ENCODE measurements at places on chromosomes 12 and 14. TPM values are rescaled to one million over a fixed set of nuclear protein-coding genes. Genes with fewer than 3 reads are reported as not detected.

DNA sequence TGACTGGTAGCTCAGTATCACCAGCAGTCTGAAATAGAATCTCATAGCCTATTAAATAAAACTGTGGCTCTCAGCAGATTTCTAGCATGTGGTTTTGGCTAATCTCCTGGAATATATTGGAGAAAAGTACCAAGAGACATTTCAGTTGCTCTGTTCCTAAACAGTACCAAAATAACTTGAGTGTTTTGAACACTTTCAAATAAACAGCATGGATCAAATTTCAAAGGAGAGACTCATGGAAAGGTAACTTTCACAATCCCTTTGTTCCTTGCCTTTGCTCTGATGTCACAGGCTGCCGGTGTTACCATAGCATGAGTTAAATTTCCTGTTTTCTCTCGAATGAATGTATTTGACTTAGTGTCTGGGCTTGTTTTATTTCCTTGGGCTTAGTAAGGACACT is 3.4 kb downstream of the ARG2 start:
- no peak for DNase-seq

DNA sequence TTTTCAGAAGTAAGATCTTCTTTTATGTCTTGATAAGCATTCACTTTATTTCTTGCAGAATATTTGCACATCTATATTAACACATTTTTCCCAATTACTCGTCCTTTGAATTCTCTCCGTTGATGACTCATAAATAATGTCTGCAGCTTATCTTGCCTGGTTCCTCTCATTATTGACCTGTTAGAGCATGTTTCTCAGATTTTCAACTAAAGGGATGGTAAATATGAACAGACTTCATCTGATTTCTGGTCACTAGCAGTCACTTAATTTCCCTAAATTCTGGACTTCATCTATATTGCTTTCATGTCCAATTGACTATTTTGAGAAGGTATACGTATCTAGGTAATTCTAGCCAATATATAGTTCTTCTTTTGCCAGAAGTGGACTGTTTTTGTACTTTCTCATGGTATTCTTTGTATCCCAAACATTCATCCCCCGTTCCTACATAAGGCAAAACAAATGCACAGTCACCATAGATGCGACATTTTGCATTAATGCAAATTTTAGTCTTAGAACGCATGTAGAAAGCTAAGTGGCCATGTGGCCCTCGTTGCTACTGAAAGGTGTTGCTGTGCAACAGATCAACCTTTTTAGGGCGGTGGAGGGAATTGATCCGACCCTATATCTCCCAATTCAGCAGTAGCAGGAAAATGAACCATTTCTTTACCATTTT is 6.2 kb downstream of the PIK3C2G start:
- no peak for DNase-seq

- DNase-seq = no peak
These were observed 56.3 kb downstream of the RPH3A start for GRCh38 chr12:112847708-112848337.

DNA sequence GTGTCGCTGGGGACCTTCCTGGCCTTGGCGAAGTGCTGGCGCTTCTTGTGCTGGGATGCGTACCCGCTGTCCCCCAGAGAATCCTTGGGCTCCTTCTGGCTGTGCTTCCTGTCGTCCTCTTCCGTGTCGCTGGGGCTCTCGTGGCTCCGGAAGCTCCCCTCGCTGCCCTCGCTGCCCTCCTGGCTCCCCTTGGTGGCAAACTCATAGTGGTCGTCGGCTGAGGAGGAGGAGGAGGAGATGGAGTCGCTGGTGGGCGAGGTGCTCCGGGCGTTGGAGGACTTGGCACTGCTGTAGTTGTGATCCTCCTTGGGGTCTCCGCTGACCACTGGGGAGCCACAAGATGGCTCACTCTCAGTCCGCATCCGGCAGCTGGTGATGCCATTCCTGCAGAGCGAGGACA is 254.4 kb downstream of the FOXN3 start:
- no peak for DNase-seq

DNA sequence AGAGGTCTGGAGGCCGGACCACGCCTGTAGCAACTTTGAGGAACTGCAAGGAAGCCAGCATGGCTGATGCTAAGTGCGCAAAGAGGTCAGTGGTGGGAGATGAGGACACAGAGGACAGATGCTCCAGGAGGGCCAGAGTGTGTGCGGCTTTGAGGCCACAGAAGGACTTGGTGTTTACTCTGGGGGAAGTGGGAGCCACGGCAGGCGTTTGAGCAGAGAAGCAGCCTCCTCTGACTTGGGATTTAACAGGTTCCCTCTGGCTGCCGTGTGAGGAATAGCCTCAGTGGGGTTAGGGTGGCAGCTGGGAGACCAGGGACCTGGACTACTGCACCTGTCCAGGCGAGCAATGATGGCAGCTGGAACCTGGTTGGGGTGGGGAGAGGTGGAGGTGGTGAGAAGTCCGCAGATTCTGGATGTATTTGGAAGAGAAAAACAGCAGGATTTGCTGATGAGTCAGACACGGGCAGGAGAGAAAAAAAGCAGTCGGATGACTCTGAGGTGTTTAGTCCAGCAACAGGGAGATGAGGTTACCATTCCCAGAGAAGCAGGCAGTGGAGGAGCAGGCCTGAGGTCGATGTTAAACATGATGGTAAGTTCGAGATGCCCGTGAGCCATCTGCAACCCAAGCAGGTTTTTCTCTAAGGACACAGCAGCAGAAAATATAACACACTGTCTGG is 143.5 kb downstream of the SCARB1 start:
- DNase-seq = peak; percentile 81

DNA sequence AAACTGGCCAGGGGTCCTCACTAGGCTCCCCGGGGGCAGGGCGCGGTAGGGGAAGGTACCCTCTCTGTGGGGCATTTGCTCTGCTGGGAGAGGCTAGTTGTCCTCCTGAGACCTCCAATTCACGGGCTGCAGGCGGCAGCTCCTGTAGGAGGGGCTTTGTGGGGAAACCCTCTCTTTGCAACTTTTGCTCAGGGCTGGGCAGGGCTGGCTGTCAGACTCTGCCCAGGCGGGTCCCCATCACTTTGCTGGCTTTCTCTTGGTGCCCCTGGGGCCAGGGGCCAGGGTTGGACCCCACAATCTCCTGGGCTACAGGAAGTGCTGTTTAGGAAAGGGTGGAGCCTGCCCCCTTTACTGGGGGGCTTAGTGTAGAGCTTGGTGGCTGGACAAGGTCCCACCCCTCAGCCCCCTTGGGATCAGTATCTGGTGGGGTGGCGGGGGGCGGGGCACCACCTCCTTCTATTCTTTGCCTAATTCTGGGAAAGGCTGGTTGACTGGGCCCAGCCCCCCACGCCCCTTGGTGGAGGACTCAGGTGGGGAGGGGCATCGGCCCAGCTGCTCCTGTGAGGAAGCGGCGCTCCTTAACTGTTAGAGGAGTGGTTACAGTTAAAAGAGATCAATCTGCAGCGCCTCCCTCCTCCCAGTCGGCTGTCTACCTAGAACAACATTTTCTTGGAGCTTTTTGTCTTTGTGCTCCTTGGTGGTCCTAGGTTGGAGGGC is 918.7 kb downstream of the AACS start:
- no peak for DNase-seq

GRCh38 chr14:58731465-58732293 is 93.9 kb downstream of the DACT1 start:
- peak; percentile 100 for DNase-seq

DNA sequence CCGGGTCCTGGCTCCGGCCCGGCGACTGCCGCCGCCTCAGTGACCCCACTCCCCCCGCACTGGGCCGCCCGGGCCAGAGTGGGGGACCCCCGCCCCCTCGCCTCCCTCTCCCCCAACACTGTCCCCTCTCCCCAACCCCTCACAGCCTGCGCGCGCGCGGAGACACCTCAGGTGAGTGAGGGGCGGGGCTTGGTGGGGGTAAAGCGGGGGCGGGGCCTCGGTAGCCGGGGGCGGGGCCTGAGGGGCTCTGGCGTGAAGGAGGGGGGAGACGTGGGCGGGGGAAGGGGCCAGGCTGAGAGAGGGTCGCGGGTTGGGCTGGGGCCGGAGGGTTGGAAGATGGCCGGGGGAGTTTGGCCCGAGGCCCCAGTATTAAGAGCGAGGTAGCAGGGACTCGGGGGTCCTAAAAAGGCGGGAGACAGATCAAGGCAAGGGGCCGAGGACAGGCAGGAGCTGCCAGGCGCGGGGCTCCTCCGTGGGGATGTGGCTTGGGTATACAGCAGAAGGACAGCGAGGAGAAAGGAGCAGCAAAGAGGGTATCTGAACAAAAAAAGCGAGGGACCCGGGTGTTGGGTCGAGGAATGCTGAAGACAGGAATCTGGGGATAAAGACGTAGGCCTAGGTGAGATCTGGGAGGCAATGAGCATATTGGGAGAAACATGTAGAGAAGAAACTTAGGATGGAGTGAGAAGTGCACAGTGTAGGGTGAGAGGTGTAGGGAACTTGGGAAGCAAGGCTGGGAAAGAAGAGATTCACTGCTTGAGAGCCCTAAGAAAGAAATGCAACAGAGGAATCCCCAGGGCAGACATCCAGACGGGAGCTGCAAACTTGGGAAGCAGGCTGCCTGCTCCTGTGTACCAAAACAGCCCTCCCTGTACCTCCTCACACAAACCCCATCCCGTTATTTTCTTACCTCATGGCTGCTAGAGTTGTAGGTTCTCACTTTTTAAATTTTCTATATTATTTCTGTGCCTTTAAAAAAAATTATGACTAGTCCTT is 10.8 kb downstream of the SUOX start:
- peak; percentile 42 for DNase-seq

DNA sequence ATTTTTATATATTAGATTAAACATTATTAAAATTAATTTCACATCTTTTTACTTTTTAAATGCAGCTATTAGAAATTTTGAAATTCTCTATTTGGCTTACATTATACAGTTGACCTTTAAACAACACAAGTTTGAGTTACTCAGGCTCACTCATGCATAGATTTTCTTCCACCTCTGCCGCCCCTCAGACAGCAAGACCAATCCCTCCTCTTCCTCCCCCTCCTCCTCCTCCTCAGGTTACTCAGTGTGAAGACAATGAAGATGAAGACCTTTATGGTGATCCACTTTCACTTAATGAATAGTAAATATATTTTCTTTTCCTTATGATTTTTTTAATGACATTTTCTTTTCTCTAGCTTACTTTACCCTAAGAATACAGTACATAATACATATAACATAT is 136.2 kb downstream of the LLPH start:
- DNase-seq = no peak

DNA sequence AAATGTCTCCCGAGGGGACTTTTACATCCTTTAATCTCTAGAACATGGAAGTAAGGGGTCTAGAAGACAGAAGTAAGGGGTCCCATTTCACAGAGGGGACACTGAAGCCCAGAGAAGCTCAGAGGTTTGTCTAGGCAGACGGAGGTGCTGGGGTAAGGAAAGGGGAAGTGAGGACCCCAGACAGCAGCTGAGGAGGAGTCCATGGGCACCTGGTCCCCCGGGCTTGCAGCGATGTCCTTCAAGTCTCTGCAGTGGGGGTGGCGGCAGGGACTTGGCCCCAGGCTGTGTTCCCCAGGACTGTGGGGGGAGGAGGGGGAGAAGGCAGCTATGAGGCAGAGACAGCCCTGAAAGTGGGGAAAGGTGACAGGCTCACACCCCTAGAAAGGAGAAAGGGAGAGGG is 30.7 kb downstream of the DTX1 start:
- no peak for DNase-seq

DNA sequence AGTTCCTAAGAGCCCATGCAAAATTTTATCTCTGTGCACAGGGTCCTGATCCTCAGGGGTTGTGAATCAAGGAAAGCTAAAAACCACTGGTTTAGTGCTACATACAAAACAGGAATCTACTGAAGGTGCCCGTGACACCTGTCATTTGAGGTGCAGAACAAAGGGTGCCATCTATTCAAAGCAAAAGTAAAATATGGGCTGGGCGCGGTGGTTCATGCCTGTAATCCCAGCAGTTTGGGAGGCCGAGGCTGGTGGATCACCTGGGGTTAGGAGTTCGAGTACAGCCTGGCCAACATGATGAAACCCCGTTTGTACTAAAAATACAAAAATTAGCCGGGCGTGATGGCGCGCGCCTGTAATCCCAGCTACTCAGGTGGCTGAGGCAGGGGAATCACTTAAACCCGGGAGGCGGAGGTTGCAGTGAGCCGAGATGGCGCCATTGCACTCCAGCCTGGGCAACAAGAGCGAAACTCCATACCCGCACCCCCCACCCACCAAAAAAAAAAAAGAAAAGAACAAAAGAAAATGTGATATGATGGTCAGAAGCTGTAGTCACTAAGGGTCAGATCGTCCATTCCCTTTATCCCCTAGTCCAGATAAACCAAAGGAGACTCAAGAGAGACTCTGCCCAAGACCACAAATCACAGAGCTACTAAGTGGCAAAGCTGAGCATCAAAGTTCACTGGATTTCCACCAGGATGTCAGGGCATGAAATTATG is 3.4 kb downstream of the PPTC7 start:
- no peak for DNase-seq

GRCh38 chr12:100789975-100790374 is 4.6 kb upstream of the ANO4 start:
- DNase-seq = no peak

- no peak for DNase-seq
These were observed 14.6 kb downstream of the MGAT4C start for GRCh38 chr12:86241600-86241999.

DNA sequence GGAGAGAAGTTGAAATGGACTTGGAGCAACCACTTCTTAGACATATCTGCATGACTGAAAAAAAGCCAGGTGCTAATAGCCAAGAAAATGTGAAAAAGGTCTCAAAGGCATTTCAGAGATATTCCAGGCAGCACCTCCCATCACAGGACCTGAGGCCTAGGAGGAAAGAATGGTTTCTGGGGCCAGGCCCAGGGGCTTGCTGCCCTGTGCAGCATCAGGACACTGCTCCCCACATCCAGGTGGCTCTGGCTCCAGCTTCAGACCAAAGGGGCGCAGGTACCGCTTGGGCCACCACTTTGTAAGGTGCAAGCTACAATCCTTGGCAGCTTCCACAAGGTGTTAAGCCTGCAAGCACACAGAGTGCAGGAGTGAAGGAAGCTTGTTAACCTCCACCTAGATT is 114.3 kb downstream of the PIK3C2G start:
- no peak for DNase-seq

- DNase-seq = no peak
These were observed 84.5 kb upstream of the RTL1 start for GRCh38 chr14:100988011-100988410.

DBX2 gene
- total RNA-seq = 0.08 TPM

STXBP6 gene
- 2.7 TPM for total RNA-seq

IAPP gene
- total RNA-seq = not detected

PPFIA2 gene
- total RNA-seq = 0.74 TPM

DNAI7 gene
- 4.2 TPM for total RNA-seq

SLC6A12 gene
- total RNA-seq = not detected

CLEC6A gene
- not detected for total RNA-seq

LRIG3 gene
- 88.8 TPM for total RNA-seq

CD9 gene
- total RNA-seq = 407 TPM

PPHLN1 gene
- 74.7 TPM for total RNA-seq

Measured in fibroblast of the aortic adventitia (primary cell).